ENCODE measurements at places on chromosomes 11 and 22.
A peak's percentile ranks its signal among the peaks of the same experiment; 100 is the strongest.

- no peak for DNase-seq
Observed at GRCh38 chr11:82465481-82465880, 268.2 kb downstream of the FAM181B start.

DNA sequence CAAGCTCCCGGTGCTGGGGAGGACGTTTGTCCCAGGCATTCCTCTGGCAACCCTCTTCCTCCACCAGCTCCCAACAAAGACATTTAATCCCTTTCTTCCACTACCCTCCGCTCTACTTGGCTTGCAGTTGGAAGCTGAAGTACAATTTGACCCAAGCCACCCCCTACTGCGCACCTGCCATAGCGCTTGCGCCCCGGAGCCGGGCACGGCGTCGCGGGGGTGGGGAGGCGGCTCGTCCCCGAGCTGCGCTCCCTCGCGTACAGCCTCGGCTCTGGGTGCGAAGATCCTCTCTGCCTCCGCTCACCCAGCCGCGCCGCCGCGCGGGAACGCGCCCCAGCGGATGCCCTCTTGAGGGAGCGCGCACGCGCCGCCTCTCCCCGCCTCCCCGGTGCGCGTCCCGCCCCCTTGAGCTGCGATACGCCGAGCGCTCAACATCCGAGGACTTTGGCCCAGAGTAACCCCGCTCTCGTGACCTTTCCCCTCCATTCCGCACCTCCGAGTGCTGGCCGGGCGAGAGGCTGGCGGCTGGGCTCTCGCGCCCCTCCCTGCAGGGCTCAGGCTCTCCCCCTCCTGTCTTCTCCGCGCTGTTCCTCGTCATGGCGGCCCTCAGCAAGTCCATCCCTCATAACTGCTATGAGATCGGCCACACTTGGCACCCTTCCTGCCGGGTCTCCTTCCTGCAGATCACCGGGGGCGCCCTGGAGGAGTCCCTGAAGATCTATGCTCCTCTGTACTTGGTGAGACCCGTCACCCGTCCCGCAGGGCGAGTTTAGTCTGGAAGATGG, at the start of gene TMEM135:
Gene TMEM135, plus strand, starts transcription at position 485 of the 785 bp plus-strand sequence. Its CDS starts 112 bp downstream, at position 597.
- DNase-seq: peak; percentile 91

- no peak for DNase-seq
Observed at GRCh38 chr11:71459767-71460320, 6.8 kb downstream of the NADSYN1 start.

- DNase-seq: no peak
Observed at GRCh38 chr22:22815397-22816170, 72.0 kb upstream of the IGLL5 start.

GRCh38 chr22:50400931-50401330, 57.8 kb downstream of the PPP6R2 start:
- no peak for DNase-seq

- no peak for DNase-seq
Observed at GRCh38 chr11:128692753-128693415, 988 bp upstream of the FLI1 start.

GRCh38 chr11:96254087-96254486, 88.9 kb downstream of the MAML2 start:
- DNase-seq: no peak

DNA sequence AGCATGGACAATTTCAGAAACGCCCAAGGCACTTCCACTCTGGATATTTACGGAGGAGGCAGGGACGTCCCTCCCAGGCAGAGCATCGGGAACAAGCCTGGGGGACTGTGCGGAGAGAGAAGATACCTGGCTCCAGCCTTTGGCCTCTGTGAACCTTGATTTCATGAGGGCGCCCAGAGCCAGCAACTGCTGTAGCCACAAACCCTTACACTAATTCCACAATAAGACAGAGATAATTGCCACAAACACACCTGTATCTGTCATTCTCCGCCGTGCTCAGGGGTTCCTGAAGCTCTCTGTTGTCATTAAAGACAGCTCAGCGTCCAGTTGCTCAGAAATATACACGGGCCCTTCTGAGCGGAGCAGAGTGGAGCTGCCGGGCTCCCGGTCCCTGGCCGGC, 1292.1 kb downstream of the TBC1D22A start:
- no peak for DNase-seq
